ENCODE measurements at places on chromosomes 6 and 20.

GRCh38 chr20:37262505-37262904 is 891 bp upstream of the GHRH start:
- DNase-seq, result no peak

GRCh38 chr6:40845553-40845952 is 193.5 kb downstream of the UNC5CL start:
- peak; percentile 2 for DNase-seq

DNA sequence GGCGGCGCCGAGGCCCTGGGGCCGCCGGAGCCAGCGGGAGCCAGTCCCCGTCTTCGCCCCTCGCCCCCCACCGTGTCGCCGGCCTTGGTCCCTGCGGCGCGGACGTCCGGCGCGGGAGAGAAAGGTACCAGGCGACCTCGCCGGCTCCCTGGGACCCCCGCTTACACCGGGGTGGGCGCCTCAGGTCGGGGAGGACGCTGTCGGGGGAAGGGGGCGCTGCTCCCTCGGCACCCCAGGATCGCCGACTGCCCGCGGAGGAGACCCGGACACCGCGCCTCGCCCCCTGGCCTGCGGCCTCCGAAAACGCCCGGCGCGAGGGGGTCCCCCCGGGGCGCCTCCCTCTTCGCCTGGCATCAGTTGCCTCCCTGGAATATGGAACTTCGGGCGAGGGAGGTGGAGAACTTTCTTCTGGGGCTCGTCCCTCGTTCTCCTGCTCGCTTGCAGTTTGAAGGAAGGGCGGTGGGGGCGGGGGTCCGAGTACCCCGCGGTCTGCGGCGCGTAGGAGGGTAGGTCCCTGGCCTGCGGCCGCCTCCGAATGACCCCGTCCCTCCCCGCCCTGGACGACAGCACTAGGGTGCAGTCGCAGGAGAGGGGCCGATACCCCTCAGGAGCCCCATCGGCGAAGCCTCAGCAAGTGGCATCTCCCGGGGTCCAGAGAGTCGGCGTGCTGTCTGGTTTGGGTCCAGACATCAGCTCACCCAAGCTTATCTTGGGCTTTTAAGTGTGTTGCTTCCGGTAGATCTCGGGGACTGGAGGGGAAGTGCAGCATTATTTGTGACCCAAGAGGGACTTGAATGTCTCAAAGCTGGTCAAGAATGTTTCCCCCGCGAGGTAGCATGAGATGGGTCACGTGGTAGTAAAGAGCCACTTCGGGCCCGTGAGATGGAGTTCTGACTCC is 549 bp downstream of the ANKRD6 start:
- no peak for DNase-seq

DNA sequence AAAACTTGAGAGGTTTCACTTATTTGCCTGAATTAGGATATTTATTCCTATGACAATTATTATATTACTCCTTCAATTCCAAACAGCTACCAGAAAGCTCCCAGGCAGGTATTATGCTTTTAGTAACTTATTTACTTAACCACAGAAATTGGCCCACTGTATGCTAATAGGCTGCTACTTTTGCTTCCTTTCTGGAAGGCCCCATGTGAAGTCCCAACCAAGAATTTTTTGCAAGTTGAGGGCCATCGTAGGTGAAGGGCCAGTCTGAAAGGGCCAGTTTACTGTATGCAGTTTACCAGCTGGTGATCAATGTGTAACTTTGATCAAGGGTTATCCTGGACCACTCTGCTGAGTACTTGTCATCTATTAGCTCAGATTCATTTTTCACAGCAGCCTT is 45.0 kb downstream of the EDN1 start:
- no peak for DNase-seq

GRCh38 chr6:140812636-140813035 is 1320.1 kb upstream of the GJE1 start:
- DNase-seq, result no peak

- DNase-seq, result no peak
These were observed 133.8 kb downstream of the SNX5 start for GRCh38 chr20:17834804-17835203.

- no peak for DNase-seq
These were observed 64.6 kb upstream of the ELOVL5 start for GRCh38 chr6:53413326-53413725.

- no peak for DNase-seq
These were observed 174.9 kb upstream of the PRND start for GRCh38 chr20:4546786-4547185.

DNA sequence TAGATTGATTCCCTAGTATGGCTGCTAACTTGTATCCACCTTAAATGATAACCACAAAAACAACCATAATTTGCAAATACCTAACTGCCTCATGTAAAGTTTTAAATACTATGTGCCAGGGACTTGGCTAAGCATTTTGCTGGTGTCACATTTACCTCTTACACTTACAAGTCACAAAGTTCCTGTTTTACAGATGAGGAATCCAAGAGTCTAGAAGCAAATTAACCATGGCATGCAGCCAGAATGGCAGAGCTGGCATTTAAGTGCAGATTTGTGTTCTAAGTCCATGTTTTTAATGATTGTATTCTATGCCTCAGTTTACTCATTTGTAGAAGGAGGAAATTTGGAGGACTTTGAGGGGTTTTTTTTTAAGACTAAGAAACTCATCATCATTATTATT is 696.7 kb downstream of the PTPRT start:
- DNase-seq, result no peak

DNA sequence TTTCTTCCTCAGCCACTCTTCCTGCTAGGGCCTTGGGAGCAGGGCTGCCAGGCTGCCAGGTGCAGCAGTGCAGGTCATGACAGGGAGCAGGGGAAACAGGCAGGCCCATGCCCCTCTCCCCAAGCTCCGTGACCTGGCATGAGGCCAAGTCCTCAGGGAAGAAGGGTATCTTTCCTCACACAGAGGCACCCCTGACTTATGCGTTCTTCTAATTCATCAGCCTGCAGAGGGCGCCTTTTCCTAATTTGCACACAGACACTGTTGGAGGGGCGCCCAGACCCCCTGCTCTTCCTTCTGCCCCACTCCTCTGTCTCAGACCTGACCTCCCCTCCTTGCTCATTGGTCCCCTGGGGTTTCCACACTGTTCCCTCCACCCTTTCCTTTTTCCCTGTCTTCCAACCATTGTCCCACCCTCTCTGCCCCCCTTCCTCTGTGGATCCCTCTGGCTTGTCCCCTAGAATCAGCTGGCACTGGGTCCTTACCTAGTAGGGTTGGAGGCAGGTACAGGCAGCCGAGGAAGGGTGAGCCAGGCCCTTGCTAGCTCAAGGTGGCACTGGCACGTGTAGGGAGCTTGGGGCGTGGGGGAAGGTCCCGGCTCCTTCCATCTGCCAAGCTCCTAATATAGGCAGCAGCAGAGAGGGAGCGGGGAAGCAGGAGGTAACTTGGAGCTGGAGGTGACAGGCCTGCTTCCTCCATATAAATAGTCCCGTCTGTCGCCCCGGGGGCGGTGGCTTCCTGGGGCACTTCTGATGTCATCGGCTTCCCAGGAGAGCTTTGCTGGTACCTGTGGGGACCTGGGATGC is 154.9 kb upstream of the MLN start:
- no peak for DNase-seq

- no peak for DNase-seq
These were observed 93.9 kb downstream of the JAG1 start for GRCh38 chr20:10579942-10580341.

DNA sequence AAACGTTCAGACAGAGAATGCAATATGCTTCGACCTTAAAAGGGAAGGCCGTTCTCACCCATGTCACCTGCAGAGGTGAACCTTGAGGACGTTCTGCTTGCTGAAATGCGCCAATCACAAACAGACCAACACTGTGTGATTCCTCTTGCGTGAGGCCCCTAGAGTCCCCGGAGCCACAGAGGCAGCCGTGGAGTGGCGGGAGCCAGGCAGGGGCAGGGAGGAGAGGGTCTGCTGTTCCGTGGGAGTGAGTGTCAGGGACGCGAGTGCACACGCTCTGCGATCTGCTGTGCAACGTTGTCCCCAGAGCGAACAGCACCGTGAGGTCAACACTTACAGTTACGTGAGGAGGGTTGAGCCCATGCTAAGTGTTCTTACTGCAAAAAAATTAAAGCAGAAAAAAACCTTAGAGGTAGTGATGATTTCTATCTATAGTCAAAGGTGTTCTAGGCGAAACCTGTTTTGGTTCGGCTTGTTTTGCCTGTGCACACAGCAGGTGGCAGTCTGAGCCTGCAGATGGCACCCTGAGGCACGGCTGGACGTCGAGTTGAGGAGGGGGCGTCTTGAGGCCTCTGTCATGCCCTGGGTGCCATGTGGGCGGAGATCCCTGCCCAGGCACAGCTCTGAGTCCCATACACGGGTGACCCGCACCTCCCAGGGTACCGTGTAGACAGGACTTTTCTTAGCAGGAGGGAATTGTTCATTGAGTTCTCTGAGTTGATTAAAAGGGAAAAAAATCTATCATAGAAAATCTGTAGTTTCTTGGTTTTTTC is 71.7 kb upstream of the FRMD1 start:
- no peak for DNase-seq

- no peak for DNase-seq
These were observed 35.3 kb upstream of the MYBL2 start for GRCh38 chr20:43631598-43631997.

All from GM12864 (cell line).